ENCODE measurements at places on chromosomes 2 and 18.

DNA sequence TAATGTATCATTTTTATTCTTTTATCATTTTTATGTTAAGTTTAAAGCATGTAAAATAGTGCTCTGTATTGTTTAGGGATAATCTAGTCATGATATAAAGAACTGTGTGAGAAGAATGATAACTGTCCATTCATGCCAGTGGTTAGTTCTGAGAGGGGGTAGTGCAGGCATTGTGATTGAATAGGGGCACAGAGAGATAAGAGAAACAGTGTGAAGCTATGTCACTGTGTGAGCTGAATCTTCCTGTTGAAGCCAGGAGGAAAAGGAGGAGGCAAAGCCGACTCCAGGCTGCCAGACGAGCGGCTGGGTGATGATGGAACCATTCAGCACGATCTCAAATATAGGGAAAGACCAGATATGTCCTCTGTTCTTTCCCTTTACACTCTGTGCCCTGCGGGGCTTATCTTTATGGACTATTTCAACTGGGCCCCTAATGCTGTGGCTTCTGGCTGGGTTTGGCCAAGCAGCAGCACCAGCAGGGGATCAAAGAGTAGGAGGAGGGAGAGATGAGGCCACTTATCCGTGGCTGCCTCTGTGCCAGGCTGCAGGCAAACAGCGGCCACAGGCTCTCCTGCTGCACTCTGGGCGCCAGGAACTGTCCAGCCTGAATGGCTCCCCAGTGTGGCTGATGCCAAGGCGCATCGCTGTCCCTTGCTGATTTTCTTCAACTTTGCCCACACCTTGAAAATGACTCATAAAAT lies 128.0 kb downstream of the SPP2 start:
- peak; percentile 72 for DNase-seq

DNA sequence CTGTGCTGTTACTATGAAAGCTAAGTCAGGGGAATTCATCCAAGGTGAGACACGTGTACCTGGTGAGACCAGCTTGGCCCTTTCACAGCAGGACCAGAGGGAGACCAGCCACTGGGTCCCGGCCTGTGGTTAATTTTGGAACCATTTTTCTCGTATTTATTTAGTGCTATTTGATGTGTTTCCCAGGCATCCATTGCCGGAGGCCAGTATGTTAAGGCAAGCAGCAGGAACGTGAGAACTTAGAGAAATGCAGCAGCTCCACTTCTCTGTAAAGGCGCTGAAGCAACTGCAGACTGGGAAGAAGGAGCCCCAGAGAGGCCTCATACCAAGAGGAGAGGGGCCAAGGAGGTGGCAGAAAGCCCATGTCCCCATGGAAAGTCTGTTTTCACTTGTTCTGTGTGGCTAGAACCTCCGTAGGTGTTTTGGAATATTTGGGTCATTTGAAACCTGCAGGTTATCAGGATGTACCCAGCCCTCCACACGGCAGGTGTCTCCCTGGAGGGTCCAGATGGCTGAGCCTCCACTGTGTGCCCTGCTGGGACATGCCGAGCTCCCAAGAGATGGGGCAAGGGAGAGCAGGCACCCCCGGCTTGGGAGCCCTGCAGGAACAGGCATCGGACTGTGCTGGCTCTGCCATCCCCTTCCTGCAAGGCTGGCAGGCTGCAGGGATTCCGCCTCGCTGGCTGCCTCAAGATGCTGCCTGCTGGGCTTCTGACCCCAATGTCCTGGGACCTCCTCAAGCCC lies 256.0 kb upstream of the RAB6C start:
- no peak for DNase-seq

DNA sequence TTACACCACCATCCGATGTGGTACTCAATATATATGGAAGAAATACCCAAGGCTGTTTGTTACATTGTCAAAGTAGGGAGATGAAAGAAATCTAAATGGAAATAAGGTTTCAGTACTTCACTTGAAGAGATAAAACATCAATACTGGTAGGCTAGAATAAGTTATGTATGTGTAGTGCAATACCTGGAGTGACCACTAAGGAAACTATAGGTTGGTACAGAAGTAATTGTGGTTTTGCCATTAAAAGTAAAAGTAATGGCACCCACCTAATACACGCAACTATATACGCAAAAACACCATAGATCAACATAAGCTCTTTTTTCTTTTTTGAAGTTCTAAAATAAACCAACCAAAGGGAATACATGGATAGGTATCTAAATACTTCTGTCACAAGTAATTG lies 143.2 kb upstream of the KYNU start:
- no peak for DNase-seq

- DNase-seq: no peak
Observed at GRCh38 chr18:407626-408224, 92.8 kb downstream of the COLEC12 start.

GRCh38 chr2:131055169-131056065 lies 37.8 kb downstream of the FAM168B start:
- DNase-seq: peak; percentile 28

DNA sequence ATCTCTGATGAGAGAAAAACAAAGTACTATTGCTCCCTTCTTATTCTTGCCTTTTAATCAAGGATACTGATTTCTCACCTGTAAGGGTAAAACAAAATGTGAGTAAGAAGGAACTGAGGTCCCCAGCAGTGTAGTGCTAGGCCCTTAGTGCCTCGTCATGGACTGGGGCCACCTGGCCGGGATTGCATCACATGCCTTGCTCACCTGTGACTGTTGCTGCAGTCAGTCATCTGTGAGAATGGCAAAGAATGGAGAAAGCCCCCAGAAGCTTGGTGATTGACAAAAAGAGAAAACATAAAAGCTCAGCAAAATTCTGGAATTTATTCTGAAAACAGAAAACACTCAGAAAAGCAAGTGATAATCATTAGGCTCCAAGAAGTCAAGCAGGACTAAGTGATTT lies 63.4 kb downstream of the SPATS2L start:
- peak; percentile 61 for DNase-seq

DNA sequence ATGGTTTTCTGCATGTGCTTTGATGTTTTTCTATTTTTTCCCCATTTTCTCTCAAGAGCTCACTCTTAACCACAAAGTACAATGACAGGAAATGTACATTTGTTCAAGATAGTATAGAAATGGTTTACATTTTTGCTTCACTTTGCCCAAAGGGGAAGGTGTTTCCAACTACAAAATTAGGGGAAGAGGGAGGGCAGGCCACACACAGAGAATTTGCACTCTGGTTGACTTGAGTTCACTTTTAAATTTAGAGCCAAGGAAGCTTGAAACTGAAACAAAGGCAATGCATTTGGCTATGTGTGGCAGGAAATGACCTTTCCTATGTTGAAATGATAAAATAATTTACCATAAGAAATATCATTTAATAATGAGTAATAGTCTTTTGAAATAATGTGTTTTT lies 19.1 kb upstream of the VIT start:
- no peak for DNase-seq

- DNase-seq: no peak
Observed at GRCh38 chr18:54260396-54261072, 8.8 kb upstream of the POLI start.

DNA sequence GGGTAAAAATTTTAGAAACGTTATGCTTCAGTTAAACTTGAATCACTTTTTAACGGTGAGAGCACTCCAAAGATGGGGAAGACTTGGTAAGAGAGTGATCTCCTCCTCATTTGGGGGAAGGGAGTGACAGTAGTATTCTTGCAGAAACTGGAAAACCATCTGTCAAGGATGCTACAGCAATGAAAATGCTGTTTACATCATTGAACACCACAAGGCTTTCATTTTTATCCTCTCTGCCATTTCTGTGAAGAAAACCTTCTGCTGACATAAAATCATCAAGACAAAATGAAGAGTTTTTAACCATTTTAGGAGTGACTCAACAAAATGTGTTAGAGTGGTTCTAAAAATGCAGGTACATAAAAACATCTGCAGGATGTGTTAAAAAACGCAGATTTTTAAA lies 38.1 kb downstream of the CDH2 start:
- no peak for DNase-seq

GRCh38 chr2:43841949-43842865 lies 3.4 kb downstream of the ABCG8 start:
- no peak for DNase-seq

- DNase-seq: peak; percentile 87
Observed at GRCh38 chr2:226995625-226996041, 159.8 kb downstream of the RHBDD1 start.

- DNase-seq: no peak
Observed at GRCh38 chr2:165863810-165864261, 69.8 kb upstream of the GALNT3 start.

DNA sequence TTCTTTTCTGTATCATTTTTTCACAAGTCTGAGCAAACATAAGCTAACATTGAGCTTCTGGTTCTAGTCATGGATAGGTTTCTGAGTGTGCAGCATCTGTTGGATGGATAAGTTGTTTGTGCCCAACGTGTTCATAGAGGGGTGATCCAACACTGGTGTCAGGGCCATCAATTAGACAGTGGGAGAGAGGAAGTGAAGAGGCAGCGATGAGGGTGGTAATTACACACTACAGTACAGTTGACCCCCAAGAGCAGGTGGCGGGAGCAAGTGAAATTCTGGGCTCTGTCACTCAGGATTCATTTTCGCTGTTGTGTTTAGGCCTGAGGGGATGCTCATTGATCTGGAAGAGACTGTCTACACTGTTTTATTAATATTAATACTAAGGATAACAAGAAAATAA lies 180.0 kb upstream of the CXCR4 start:
- no peak for DNase-seq

GRCh38 chr2:126356631-126357030 lies 299.3 kb upstream of the GYPC start:
- DNase-seq: no peak

GRCh38 chr2:231714639-231715498 lies 6.5 kb downstream of the PTMA start:
- DNase-seq: peak; percentile 70

- DNase-seq: peak; percentile 67
Observed at GRCh38 chr18:31954349-31954748, 11.4 kb upstream of the TRAPPC8 start.

DNA sequence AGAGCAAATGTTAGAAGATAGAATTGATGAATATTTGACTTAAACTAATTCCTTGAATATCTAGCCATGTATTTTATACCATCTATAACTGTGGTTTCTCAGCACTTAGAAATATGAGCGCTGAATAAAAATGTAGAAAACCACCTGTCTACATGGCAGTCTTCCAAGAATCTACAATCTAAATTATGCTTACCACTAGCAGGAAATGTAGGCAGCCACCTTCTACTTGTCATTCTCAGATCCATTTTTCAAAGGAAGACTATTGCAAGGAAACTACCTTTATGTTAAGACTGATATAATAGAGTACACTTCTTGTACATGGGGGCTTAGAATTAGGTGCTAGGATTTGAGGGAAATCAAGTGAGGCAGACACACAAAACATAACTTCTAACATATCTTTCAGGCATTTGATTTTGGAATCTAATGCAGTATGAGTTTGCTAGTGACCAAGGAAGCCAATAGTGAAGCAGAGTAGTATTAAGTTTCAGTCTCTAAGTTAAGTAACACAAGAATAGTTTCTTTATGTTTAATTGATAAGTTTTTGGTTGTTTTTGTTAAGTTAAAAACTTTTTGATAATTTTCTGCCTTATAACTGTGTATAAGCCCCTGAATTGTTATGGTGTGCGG lies 175.9 kb upstream of the ITGA4 start:
- DNase-seq: no peak

GRCh38 chr2:137321566-137321965 lies 556.2 kb downstream of the THSD7B start:
- DNase-seq: no peak

- no peak for DNase-seq
Observed at GRCh38 chr2:129610766-129611165, 368.7 kb upstream of the RAB6C start.

GRCh38 chr18:45849529-45849928 lies 24.1 kb downstream of the SIGLEC15 start:
- no peak for DNase-seq

DNA sequence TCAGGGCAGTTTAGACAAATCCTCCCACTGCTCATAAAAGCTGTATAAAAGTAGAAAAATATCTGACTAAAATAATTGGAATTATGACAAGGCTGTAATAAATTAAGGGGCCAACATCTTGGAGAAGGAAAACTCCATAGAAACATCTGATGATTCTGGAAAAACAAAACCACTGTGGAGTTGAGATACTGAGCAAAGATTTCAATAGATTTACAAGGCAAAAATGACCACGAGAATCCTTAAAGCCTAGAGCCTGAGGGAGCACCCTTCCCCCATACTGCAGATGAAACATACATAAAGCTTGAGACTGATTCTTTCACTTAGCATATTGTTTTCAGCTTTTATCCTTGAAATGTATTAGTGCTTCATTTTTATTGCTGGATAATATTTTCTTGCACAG lies 286.4 kb upstream of the MMADHC start:
- no peak for DNase-seq

- DNase-seq: peak; percentile 68
Observed at GRCh38 chr2:209974576-209974975, 27.9 kb upstream of the RPE start.

- DNase-seq: no peak
Observed at GRCh38 chr18:47893939-47894699, 36.3 kb downstream of the SMAD2 start.

DNA sequence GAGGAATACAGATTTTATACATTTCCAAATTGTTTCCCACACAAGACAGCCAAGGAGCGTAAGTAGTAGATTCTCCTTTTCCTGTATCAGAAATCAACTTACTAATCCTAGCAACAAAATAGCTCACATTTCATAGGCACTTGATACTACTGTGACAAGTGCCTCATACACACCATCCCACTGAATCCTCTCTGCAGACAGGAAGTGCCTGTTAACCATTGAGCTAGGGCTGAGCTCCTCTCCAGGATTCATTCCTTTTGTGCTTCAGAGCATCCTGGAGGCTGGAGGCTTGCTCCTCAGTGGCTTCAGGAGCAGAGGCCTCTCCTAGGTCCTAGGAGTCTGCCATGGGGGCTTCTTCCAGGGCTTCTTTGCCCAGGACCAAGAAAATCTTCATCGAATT lies 20.8 kb upstream of the ZNF396 start:
- peak; percentile 73 for DNase-seq

- DNase-seq: no peak
Observed at GRCh38 chr2:241358470-241358869, 2.4 kb downstream of the FARP2 start.

- no peak for DNase-seq
Observed at GRCh38 chr2:71064110-71064611, 4.3 kb upstream of the NAGK start.

GRCh38 chr18:24678626-24679025 lies 218.2 kb downstream of the HRH4 start:
- no peak for DNase-seq

- DNase-seq: no peak
Observed at GRCh38 chr2:216578325-216578724, 54.9 kb upstream of the IGFBP2 start.

DNA sequence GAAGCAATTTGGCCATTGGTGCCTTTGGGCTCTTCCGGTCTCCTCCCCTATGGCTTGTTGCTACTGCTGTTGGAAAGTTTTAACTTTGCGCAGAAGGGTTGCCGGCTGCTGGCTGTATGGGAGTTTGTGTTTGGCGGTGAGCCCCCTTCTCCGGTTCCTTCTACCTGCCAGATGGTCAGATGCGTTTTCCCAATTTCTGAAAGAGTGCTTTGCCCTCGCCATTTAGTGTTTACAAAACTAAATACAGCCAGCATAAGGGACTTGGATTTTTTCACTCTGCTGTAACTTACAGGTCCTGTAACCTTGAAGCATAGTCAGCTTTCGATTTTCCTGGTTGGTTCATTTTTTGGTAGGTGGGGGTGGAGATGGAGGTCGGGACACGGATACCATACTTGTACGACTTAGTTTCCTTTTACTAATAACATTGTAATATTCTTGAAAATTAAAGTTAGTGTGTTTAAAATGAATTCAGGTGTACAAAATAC lies 604 bp downstream of the COQ10B start:
- DNase-seq: peak; percentile 94

- no peak for DNase-seq
Observed at GRCh38 chr2:3044587-3045317, 332.9 kb downstream of the EIPR1 start.
